AG04450 (cell line): ENCODE measurements at places on chromosomes 6 and 20.

DNA sequence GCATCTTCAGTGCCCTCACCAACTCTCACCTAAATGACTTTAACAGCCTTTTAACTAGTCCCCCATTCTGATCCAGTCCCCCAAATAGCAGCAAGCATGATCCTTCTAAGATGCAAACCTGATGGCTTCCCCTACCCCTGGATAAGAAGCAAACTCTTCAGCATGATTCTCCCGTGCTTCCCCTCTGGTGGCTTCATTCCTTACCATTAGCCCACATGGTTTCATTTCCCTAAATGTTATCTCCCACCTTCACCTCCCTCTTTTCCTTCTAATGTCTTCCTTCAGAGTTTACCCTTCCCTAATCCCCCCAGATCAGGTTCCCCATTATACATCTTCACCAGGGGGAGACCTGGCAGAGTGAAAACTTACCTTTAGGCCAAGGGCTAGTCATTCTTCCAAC, 4.0 kb upstream of the RAB5IF start:
- DNase-seq = no peak

DNA sequence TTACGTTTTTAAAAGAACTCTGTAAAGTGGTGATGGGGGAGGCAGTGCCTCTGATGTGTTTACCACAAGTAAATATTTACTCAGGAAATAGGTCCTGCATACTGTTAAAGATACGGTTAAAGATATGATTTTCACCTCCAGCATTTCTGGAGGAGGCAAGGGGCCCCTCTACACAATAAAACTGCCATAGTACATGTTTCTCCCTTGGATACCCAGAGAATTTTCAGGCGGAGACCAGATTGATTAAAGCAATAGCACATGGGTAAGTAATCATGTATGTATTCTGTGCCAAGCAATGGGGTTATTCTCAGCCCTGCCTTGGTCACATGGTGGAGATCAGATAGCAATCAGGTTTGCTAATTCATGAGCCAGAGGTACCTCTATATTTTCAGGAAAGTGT, 9.6 kb downstream of the RIPOR2 start:
- no peak for DNase-seq

DNA sequence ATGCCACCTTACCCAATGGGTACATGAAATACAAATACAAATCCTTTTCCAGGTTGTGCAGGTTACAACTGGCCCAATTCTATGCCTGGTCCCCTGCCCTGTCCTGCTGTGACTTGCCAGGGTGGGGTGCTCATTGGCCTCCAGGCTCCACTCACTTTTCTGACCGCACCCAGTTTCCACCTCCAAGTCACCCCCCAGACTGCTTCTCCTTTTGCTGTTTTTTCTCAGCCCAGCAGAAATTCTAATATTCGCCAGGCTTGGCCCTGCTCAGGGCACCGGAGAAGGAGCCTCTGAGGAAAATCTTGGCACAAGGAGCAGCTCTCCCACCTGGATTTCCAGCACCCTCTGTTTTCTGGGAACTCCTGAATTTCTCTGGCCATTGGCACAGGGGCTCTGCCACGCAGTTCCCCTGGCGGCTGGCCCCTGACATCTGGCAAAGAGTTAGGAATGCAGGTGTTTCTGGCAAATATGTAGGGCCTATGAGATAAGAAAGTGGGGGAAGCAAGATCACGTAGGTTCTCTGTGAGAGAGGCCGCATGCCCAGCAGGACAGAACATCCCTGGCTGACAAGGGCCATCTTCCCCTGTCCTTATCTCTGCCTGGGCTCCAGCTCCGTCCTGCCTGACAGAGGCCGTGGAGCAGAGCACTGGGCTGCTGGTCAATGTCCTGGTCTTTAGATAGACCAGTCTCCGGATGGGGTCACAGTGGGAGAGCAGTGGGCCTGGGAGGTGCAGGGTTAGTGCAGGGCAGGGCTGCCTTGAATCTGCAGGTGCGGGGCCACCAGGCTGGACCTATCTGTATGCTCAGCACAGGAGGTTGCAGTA, 2.9 kb upstream of the RAET1E start:
- no peak for DNase-seq

DNA sequence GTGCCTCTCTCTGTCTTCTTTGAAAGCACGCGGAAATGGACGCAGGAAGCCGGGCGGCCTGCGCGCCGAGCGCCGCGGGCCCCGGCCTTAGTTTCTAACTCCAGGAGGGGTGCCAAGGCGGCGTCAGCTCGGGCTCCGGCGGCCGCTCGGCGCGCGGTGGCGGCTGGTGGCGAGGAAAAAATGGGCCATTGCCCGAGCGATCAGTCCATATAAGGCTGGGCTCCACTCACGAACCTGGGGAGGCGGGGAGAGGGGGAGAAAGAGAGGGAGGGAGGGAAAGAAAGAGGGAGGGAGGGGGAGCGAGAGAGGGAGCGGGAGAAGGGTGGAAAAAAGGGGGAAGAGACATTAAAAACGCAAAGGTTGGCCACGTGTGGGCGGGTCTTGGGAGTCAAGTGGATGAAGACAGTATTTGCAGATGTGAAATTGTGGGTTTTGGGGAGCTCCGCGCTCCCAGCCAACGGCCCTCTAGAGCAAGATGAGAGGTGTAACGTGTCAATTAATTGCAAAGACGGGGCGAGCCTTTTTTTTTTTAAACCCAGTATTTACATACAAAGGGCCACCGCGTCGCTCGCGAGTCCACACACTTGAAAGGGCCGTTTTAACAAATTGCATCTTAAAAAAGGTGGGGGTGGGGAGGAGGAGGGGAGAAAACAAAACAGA, at the start of gene NKX2-2:
NKX2-2 (minus strand) TSS at position 184 of the 660 bp plus-strand sequence. CDS start 395 bp downstream, outside the sequence.
- DNase-seq = no peak

GRCh38 chr6:99120641-99121040, 172.9 kb upstream of the FBXL4 start:
- no peak for DNase-seq

DNA sequence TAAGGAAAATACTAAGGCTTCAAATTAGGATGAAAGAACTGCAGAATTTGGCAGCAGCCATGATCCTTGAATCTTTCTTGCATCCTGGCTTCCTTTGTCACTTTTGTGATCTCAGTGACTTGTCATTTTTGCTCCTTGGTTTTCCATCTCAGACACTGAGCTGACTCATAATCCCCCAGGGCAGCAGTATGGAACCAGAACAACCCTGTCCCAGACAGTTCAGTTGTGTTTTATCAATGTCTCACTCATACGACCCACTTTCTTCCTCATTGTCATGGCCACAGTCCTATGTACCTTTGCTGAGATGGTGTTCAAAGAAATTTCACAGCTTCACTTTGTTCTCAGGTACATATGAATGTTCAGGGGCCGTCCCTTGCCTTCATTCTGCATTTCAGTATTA, 488.5 kb upstream of the BTBD3 start:
- no peak for DNase-seq

DNA sequence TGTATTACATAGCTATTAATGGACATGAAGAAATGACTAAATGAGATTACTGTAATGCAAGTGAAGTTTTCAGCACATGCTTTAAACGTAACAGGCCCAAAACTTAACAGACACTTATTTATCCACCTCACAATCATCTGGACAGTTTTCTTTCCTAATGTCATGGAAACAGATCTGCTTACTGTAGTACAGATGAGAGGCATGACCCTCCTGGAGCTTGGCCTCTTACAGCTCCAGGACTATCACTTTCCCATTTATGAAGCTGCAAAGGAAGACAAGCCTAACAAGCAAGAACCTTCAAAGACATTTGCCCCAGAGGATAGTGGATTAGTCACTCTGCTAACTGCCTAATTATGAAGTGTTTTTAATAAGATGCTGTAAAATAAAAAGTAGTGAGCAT, 419.3 kb downstream of the PHF3 start:
- DNase-seq = no peak

DNA sequence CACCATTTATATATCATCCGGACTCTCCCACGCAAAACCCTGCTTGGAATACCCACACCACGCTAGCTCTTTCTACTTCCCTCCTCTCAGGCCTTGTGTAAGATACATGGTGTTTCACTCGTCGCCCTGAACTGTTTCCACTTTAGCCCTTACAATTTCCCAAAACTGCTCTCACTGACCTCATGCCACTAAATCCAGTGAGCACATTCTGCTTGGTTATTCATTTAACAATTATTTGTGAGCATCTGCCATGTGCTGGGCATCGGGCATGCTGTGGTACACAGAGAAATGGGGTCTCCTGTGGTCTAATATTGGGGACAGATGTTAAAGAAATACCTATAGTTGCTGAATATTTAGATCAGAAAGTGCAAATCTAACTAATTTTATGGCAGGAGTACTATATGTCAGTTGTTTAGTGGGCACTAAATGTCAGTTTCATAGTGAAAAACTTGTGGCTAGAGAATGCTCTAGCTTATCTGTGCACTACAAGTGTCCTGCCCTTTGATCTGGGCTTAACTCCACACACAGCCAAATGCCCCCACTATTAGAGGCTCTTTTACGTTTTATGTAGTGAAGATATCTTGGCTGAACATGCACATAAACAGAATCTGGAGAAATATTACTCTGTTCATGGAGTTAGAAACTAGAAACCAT, 41.0 kb downstream of the PLEKHG1 start:
- DNase-seq = no peak

- DNase-seq = no peak
These were observed 6.7 kb upstream of the NDRG3 start for GRCh38 chr20:36752582-36752981.

DNA sequence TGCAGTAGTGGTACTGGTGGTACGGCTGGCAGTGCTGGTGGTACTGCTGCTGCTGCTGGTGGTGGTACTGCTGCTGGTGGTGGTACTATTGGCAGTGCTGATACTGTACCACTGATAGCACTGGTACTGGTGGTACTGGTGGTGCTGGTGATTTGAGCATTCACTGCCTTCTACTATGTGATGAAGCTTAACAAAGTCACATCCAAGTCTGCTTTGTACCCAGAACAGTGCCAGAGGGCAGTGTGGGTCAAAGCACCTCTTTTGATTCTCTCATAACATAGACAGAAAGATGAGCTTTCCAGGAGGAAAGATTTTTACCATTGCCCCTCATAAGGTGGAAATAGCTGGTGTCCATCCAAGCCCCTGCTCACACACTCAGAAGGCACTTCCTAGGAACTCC, 48.7 kb downstream of the ANKRD6 start:
- DNase-seq = no peak

GRCh38 chr20:13418263-13419229, 197.5 kb downstream of the ISM1 start:
- no peak for DNase-seq

DNA sequence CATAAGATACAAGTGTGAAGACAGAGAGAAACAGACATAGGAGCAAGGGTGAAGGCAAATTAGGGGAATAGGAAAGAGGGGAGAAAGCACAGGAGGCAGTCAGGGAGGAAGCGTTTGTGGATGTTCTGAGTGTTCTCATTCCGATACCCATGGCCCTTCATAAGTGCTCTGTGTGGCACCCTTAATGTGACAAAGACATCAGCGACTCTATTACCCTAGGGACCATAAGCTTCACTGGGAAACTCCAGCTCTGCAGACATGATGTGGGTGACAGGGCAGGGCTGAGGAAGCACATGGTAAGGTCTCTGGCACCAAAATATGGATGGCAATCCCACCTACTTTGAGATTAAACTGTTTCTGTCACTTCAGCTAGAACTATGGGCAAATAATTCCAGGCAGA, 33.0 kb downstream of the F13A1 start:
- DNase-seq = no peak

- no peak for DNase-seq
These were observed 58.9 kb upstream of the RREB1 start for GRCh38 chr6:7048894-7049293.

DNA sequence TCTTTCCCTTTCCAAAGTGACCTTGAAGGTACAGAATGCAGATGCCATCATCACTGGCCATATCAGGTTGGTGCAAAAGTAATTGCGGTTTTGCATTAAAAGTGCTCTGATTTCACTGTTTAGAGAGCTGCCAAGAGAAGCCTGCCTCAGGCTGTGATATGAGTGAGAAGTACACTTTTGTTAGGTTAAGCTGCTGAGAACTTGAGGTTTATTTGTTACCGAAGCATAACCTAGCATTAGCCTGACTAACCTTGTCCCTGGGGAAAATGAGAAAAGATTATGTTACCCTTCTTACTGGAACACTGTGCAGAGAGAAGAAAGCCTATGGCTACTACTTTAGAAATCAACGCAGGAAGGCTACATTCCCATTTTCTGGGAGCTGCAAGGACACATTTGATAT, 70.5 kb upstream of the RBM24 start:
- no peak for DNase-seq

- no peak for DNase-seq
These were observed 853.0 kb upstream of the EPHA7 start for GRCh38 chr6:94272327-94272726.

DNA sequence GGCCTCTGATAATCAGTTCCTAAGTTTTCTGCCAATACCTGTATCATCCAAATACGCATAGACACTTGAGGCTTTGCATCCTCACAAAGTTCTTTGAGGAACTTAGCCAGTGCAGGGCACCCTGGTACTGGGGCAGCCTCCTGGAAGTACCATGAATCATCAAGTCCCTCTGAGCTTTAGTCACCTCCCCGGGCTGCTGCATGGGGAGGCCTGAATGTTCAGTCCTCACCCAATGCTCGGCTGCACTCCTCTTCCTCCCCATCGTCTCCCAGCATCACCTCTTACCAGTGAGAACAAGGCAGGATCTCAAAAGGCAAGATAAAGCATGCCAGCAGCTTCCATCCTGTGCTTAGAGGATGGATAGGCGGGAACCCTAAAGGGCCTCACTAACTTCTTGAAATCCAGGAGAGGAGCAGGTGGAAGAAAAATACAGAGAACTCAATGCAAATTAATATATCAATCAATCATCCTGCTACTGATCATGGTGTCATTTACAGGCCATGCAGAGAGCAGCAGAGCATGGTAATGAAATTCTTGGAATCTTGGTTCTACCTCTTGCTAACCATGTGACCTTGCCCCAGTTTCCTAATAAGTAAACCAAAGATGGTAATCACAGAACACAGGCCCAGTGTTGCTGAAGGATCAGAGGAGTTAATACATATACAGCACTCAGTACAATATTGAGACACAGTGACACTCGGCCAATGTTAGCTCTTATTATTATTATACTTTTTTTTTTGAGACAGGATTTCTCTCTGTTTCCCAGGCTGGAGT, 4.7 kb upstream of the CCN6 start:
- no peak for DNase-seq

DNA sequence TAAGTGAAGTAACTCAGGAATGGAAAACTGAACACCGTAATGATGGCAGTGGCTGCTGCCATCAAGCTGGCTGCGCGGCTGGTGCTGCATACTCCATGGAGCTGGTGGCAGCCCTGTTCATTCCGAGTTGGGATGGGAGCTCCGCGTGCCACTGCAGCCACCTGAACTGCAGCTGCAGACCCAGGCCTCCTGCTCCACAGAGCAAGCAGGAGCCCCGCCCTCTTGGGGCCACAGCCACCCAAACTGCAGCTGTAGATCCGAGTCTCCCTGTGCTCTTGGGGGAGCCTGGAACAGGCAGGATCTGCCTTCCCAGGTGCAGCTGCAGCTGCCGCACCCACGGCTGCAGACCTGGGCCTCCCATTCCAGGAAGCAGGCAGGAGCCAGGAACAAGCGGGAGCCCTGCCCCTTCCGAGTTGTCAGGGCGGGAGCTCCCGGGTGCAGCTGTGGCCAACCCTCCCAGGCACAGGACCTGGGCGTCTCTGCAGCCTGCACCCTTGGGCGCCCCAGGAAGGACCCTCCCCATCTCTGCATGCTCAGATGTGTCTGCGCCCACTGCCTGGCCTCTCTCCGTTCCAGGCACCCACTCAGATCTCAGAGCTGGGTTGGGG, 120.2 kb downstream of the GMPR start:
- DNase-seq = no peak
